Glutamatergic neuron (in vitro differentiated cells): ENCODE measurements at places on chromosomes 7 and 10. TPM values are rescaled to one million over a fixed set of nuclear protein-coding genes. Genes with fewer than 3 reads are reported as not detected.
A peak's percentile ranks its signal among the peaks of the same experiment; 100 is the strongest.

- no peak overlapping the region for H3K4me3 ChIP-seq
- H3K4me1 ChIP-seq = peaks cover 42% of the 10 kb centered on the region
- H3K27ac ChIP-seq = peak overlapping the region; percentile 17
- H3K27me3 ChIP-seq = peaks cover 22% of the 10 kb centered on the region
- no peak for DNase-seq
- H3K36me3 ChIP-seq = peaks cover 4% of the 10 kb centered on the region
These were observed 18.4 kb downstream of the RGS10 start for GRCh38 chr10:119523895-119524719.

GRCh38 chr7:158454631-158455030 is 133.0 kb downstream of the PTPRN2 start:
- H3K27me3 ChIP-seq = peaks cover 9% of the 10 kb centered on the region
- H3K27ac ChIP-seq = no peak overlapping the region
- no peak overlapping the region for H3K4me3 ChIP-seq
- H3K4me1 ChIP-seq = peaks cover 6% of the 10 kb centered on the region

GRCh38 chr7:150377196-150377595 is 1.9 kb upstream of the ZNF775 start:
- peaks cover 36% of the 10 kb centered on the region for H3K4me1 ChIP-seq
- H3K4me3 ChIP-seq = peak overlapping the region; percentile 52
- peaks cover 21% of the 10 kb centered on the region for H3K27me3 ChIP-seq

DNA sequence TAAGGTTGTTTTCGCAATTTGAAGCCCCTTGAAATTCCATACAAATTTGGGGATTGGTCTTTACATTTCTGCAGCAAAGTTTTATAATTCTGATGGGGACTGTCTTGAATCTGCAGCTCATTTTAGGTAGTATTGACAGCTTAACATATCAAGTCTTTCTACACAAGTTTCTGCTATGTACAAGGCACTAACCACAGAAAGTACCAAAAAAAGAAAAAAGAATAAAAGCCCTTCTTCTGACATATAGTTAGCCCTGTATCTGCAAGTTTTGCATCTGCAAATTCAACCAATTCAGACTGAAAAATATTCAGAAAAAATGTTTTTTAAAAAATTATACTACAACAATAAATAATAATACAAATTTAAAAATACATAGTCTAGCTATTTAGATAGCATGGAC is 15.3 kb downstream of the POT1 start:
- H3K27me3 ChIP-seq = peaks cover 2% of the 10 kb centered on the region
- H3K27ac ChIP-seq = peak overlapping the region; percentile 11
- no peaks in the 10 kb centered on the region for H3K36me3 ChIP-seq
- DNase-seq = no peak
- peaks cover 45% of the 10 kb centered on the region for H3K4me1 ChIP-seq

DNA sequence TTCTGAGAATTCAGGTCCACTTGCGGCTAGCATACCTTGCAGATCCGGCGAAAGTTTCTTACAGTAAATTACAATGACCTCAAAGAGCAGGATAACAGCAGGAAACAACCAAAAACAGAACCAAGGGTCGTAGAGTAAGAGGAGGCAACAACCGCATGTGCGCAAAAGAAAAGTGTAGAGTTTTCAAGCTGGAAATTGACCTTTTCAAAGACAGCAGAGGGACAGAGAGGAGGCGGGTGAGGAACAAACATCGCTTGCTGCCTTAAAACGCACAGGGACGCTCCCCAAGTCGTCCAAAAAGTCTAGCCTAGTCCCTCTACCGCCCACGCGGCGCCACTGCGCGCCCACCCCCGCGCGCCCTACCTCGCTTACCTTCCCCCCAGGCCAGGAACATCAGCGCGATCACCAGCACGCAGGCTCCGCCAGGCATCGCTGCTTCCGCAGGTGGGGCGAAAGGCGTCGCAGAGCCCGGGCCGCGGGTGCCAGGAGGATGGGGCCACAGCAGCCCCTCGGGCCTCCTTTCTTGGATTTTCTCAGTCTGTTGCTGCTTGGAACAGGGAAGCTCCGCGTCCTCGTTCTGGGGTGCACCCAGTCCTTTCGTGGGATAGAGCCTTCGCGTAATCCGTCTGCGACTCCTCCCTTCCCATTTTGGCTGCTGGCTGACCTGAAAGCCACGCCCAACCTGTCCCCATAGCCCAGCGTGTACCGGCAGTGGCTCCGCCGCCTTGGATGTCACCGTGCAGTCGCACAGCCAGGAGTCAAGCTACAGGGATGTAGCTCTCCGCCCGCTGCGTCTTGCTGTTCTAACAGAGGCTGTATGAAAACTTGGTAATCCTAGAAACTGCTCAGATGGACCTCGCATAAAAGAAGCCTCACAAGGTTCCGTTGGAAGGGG is at the start of gene VWDE:
Gene VWDE, minus strand, starts transcription at position 579 of the 895 bp plus-strand sequence. Its CDS starts 149 bp downstream, at position 430.
- peak within 1 kb of the TSS; percentile 73 for H3K27ac ChIP-seq
- peak within 1 kb of the TSS; percentile 95 for H3K4me3 ChIP-seq
- no peaks in the 10 kb centered on the region for H3K27me3 ChIP-seq
- DNase-seq = peak; percentile 67

The SPDYE3 gene
- not detected for total RNA-seq
